ENCODE measurements at places on chromosomes 2 and 18.

DNA sequence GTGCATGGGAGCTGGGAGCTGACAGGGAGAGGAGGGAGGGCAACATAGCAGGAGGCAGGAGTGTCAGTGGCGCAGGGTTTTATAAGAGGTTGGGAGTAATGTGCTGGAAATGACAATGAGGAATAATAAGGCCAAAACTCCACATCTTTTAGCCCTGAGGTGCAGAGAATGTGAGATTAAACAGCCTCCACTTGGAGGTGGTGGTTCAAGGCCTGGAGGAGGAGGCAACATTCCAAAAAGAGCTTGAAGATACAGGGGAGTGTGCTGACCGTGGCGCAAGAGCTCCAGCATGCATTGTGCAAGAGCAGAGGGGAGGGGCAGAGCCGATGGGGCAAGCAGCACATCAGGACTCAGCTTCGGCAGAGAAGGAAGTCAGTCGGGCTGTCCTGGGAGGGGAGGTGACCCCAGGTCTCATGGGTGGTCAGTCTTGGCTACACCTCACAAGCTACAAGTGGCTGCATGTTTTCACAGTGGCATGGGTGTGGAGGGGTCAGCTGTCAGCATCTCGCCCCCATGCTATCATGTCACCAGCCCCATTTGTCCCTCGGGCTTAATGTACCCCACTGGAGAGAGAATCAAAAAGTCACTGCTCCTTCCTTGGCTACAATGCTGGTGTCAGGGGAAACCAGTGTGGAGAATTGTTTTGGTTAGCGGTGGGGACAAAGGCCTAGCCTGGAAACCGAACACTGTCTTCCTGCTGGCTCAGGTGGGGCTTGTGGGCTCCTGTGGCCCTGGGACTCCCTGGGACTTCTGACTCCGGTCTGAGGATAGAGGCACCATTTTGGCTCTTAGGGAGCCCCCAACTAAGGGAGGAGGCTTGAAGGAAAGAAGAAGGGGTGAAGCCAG, 208.0 kb downstream of the ZFP36L2 start:
- peak; percentile 59 for DNase-seq

- DNase-seq, result peak; percentile 16
Observed at GRCh38 chr2:110219496-110220189, 7.3 kb upstream of the MTLN start.

DNA sequence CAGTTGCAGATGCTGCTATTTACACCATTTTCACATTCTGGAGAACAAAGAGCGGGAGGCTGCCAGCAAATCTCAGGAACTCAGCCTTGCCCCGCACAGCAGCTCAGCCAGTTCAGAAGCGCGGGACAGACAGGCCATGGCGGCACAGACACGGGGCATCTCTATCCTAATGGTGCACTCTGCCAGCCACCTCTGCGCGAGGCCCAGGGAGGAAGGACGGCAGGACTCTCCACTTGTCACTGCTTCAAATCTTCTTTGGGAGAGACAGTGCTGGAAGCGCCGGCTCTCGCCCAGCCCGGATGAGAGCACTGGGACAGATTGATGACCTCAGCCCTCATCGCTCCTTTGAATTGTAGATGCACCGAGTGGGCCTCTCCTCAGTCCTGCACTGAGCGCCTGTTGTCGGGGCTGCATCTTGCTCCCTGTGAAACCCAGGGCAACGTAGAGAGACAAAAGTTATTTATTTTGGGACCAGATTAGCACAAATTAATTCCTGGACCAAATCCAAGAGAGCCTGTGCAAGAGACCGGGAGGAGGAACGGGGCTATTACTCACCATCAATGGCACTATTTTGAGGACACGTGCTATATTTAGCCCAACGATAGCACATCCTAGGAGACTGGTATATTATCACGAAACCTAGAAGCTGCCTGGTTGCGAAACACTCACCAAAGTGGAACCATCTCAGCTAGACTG, 211.4 kb upstream of the SMIM21 start:
- peak; percentile 41 for DNase-seq

DNA sequence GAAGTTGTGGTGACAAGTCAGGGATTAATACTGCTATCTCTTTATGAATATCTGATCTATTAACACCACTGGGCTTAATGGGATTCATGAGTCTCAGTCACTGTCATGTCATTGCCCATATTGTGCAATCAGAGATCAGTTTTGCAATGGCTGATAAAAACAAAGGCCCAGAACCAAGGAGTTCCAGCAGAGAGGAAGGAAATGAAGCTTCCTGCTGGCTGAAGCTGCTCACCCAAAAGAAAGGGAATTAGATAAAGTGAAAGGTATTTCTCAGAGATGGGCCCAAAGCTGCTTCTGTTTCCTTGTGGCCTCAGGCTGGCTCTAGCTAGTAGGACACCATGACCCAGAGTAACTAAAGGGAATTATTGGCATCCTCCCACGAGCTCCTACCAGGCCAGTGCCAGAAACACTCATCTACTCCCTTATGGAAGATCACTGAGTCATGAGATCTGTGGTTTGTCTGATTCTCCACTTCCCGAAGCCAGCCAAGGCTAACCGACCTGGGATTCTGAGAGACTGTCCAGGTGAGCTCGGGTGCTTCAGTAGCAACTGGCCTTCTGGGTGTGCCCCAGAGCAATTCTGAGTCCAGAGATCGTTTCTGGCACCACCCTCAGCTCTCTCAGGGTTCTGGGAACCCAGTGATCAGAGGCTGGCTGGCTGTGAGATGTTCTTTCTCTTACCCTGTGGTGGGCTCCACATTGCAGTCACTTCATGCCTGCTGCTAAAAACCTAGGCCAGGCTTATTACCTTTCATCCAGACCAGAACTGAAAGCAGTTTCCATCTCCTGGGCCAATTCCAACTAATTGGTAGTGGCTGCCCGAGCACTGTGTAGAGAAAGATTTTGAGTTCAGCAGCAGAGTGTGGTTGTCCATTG, 129.5 kb upstream of the PELI1 start:
- DNase-seq, result peak; percentile 97

- DNase-seq, result no peak
Observed at GRCh38 chr2:118177884-118178283, 89.6 kb downstream of the INSIG2 start.
